ENCODE measurements at places on chromosomes 5 and 9.
A peak's percentile ranks its signal among the peaks of the same experiment; 100 is the strongest.

DNA sequence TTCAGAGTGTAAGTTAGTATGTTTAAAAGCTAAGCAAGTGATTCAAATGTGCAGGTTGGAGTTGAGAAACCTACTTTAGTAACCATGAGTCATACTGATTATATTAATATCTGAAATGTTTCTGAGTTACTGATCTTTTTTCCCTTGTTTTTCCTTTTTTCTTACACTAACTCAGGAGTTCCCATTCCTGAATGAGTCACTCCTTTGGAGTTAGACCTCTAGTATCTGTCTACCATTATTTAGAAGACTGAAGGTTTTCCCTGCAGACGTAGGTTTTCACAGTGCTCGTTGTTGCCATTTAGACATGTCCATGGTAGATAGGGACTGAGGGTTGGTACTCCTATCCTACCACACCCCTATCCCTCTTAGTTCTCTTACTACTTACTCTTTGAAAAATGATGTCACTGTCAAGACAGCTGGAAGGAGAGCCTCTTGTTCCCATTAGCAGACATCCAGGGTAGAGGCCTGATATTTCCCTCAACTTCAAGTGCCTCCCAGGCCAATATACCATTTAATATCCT, 20.2 kb downstream of the OCLN start:
- no peak for DNase-seq

DNA sequence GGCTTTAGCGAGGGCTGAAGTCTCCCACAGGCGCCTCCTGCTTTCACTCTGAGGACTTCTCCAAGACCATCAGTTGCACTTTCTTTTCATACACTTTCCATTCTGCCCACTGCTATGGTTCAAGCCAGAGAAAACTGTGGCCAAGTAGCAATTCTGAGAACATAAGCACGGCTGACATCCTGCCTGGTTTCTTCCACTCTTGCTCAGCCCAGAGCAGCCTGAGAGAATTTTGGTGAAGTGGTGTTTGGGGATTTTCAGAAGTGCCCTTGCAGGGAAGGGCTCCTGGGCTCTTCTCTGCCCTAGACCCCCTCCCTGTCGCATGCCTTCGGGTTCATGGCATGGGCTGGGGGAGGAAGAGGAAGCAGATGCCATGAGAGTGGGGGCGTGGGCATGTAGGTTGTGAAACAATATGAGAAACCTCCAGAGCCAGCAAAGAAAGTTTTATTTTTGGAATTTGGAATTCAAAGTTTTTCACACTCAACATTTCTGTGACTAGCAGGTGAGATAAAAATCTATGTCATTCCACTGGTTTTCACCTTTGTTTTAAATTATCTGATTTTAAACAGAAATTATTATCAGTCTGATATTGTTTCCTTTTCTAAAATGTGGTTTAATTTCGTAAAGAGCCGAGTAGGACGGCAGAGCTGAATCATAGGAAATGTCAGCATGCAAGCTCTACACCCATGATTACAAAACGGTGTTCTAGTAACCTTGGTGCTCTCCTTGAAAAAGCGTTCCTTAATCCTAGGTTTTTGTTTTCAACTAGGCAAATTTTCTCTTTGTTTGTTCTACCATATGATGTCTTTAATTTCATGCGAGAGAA, 27.8 kb upstream of the TNFSF8 start:
- DNase-seq, result peak; percentile 1

GRCh38 chr5:68195137-68195536, 20.4 kb upstream of the PIK3R1 start:
- no peak for DNase-seq

- no peak for DNase-seq
Observed at GRCh38 chr5:36443941-36444340, 142.2 kb upstream of the RANBP3L start.

GRCh38 chr9:93531374-93531773, 45.0 kb upstream of the PHF2 start:
- no peak for DNase-seq

Data from esophagus squamous epithelium (tissue), 5 donors.